ENCODE measurements at places on chromosomes 1 and 21. TPM values are rescaled to one million over a fixed set of nuclear protein-coding genes. Genes with fewer than 3 reads are reported as not detected.

- no peak overlapping the region for H3K4me3 ChIP-seq
- H3K4me1 ChIP-seq = no peaks in the 10 kb centered on the region
Measured at GRCh38 chr1:241870336-241870735, 22.3 kb downstream of the EXO1 start.

GRCh38 chr1:83561346-83561745, 437.6 kb downstream of the TTLL7 start:
- DNase-seq = no peak
- no peaks in the 10 kb centered on the region for H3K27me3 ChIP-seq
- H3K4me1 ChIP-seq = no peaks in the 10 kb centered on the region
- H3K27ac ChIP-seq = no peak overlapping the region
- no peaks in the 10 kb centered on the region for H3K36me3 ChIP-seq

CTSE gene
- 90.3 TPM for total RNA-seq

DNA sequence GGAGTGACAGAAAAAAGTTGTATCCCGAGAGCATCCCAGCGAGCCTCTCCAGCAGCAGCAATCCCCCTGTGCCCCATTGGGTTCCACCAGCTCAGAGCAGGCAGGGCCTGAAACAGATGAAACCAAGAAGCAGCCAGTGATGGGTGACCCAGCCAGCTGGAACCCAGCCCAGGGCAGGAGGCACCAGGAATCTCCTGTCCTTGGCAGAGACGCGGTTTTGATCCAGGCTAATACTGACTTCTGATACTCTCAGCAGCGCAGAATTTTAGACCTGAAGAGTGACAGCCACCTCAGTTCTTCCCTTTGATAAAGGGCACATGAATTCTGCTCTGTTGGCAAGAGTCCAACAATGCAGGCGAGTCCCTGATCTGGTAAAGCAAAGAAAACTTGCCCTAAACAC, 11.4 kb upstream of the OLIG1 start:
- no peak overlapping the region for H3K4me3 ChIP-seq
- no peaks in the 10 kb centered on the region for H3K27me3 ChIP-seq
- no peak overlapping the region for H3K27ac ChIP-seq
- no peak for DNase-seq
- peaks cover 10% of the 10 kb centered on the region for H3K4me1 ChIP-seq

DNA sequence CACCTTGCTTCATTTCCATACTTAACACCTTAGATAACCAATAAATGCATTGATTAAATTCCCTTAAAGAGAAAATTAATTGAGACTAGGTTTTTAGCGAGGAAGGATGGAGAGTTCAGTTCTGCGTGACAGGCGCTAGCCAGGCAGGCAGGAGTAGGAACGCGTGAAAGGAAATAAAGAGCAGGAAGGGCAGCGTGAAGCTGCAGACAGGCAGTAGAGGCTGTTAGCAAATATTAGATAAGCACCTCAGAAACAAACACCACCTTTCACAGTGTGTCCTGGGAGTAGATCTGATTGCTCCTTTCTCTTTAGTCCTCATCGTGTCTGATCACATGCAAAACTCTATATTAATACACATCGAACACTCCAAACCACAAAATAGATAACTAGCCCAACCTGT, 282.7 kb upstream of the ADGRL2 start:
- no peak overlapping the region for H3K27ac ChIP-seq
- no peaks in the 10 kb centered on the region for H3K36me3 ChIP-seq
- H3K4me3 ChIP-seq = no peak overlapping the region

DNA sequence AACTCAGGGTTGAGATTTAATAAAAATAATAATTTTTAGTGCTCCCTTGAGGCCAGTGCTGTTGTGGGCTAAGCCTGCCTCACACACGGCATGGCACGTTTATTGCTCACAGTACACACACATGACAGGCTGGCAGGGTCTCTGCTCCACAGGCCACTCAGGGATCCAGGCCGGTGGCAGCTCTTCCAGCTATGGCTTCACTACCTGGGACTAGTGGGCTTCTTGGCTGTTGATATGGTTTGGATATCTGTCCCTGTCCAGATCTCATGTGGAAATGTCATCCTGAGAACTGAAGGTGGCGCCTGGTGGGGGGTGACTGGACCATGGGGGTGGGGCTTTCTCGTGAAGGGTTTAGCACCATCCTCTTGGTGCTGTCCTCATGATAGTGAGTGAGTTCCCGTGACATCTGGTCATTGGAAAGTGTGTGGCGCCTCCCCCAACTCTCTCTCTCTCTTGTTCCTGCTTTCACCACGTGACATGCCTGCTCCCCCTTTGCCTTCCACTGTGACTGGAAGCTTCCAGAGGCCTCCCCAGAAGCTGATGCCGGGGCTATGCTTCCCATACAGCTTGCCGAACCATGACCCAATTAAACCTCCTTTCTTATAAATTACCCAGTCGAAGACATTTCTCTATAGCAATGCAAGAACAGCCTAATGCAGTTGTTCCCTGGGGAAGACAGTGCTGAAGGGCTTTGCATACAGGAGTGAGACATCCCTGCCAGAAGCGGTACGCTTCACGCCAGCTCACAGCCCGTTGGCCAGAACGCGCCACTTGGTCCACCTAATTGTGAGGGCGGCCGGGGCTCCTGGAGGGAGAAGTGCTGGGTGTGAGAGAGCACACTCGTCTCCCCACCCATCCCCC, 226.9 kb upstream of the C1orf174 start:
- H3K36me3 ChIP-seq = no peaks in the 10 kb centered on the region
- H3K4me1 ChIP-seq = no peaks in the 10 kb centered on the region
- peak; percentile 55 for DNase-seq

KRTAP7-1 gene
- not detected for total RNA-seq

Data from upper lobe of left lung (tissue), 6 donors.